ENCODE measurements at places on chromosomes 7 and 10. TPM values are rescaled to one million over a fixed set of nuclear protein-coding genes. Genes with fewer than 3 reads are reported as not detected.

Gene ELFN1
- 2.0 TPM for total RNA-seq

Gene OR13A1
- total RNA-seq, result not detected

Gene ACTL6B
- 2.4 TPM for total RNA-seq

Gene ASAH2
- 1.9 TPM for total RNA-seq

Gene SCART1
- total RNA-seq, result 2.2 TPM

Gene RBM28
- total RNA-seq, result 29.7 TPM

Gene CYP2C8
- 0.36 TPM for total RNA-seq

Gene CRPPA
- 1.6 TPM for total RNA-seq

Gene TIMM23B
- total RNA-seq, result 12.4 TPM

Gene FAM241B
- 6.8 TPM for total RNA-seq

Gene VAX1
- not detected for total RNA-seq

Gene STOX1
- 9.2 TPM for total RNA-seq

Gene OPALIN
- 0.17 TPM for total RNA-seq

Gene ATP5MK
- total RNA-seq, result 206 TPM

Gene BTRC
- 16.0 TPM for total RNA-seq

Gene PPP1R3A
- 0.18 TPM for total RNA-seq

Gene TMEM196
- total RNA-seq, result not detected

Gene ARMC10
- 59.6 TPM for total RNA-seq

All from prostate gland (tissue), 2 donors.